Effector memory CD4-positive, alpha-beta T cell (primary cell): ENCODE measurements at places on chromosomes 1 and 21.

DNA sequence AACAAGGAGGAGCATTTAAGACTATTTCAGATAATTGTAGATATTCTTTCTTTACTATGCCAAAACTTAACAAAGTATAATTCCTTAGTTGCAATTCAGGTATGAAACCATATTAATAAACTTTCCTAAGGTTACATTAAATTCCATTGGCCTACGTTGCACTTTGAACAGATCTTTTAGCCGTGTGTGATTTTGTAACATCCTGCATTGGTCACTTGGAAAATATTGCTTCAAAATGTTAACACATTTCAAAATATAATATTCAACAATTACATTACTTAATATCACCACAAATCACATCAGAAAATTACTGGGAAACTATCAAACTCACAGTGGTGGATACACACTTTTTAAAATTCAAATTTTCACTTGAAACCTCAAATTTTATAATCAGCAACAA is 20.2 kb downstream of the ETS2 start:
- no peak for DNase-seq

GRCh38 chr1:184533049-184533448 is 146.2 kb downstream of the C1orf21 start:
- no peak for DNase-seq

- DNase-seq = no peak
These were observed 72.2 kb downstream of the NME7 start for GRCh38 chr1:169295425-169295824.

DNA sequence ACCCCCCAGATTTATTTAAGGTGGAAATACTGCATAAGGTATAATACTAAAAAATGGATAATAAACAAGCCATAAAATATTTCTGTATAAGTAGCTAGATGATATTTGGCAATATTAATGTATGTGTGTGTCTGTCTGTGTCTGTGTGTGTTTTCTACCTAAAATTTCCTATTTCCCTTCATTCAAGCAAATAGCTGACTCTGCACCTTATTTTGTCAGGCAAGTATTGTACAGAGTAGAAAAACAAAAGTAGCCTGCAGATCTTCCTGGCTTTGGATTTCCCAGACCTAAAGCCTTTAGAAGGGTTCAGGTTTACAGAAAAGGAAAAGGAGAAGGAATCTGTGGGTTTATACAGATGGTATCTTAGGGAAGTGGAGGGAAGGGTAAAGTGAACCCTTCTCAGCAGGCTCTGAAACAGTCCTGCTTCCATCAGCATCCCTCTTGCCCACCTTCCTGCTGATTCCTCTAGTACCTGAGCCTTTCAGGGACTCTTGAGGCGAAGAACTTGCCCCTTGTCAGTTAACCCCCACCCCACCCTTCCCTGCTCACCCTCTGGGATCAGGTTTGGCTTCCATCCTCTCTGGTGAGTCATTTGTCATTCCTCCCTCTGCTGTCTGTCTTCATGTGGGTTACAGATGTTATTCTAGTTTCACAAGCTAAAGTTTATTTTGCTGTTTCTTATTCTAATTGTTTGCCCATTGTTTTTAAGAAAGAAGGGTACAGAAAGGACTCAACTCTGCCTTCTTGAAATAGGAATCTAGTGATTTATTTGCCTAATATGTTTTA is 21.7 kb upstream of the RGS16 start:
- DNase-seq = no peak

DNA sequence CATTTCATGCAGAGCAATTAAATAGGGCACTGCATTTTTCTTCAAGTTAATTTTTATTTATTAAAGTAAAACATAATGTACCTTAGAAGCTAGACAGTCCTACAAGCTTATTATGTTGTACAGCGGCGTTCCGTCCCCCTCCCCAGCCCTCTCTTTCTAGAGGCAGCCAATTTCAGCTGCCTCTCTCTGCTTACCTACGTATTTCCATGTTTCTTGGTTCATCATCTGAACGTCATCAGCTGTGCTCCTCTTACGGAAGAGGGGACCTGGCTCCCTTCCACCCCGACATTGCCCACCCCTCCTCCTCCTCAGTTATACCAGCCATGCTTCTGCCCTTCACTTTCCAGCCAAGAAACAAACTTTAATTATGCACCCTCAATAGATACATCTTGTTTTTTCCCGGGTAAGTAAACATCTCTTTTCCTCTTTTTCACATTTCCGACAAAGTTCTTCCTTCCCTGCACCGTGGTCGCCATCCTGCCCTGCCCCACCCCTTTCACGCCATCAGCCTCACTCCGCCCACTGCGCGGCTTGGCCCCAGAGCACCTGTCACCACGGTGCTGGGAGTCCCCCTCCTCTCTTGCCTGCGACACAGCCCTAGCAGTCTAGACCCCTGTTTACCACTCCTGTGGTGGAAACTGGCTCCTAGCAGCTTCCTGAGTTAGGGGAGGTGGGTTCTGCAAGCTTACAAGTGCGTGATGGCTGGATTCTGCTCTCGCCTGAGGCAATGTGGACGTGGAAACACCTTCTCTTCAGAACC is 57.9 kb downstream of the SLC37A1 start:
- no peak for DNase-seq

DNA sequence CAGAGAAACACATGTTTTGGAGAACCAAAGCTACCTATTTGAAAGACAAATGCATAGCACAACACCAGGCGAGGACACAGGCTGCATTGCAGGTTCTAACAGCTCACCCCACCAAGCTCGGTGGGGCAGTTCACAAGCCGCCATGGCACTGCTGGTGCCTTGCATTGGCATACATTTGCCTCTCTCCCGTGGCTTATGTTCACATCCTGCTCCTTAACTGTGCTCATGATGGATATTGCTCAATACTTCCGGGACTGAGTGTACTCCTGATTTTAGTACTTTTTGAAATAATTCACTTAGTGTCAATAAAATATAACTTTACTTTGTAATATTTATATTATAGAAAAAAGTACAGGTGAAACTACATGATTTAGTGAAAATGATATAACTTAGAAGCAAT is 1187.4 kb upstream of the NCAM2 start:
- no peak for DNase-seq

DNA sequence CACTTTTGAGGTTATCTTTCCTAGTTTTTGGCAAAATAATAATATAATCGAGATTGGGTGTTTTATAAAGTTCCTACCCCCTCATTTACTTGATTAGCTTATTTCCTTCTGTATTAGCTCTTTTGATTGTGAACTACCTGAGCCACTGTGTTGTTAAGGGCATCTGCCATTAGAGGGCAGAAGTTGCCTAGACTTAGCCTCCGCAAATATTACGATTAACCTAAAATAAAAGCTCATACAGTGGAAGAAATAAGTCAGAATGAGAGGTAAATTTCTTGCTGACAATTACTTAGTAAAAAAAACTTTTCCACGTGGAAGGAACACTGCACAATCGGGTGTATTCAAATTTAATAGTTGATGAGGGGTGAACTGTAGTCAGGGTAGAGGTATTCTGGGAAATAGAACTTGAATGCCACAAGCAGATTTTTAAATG is 2.3 kb downstream of the H3-3A start:
- DNase-seq = no peak
